A549 treated with Mapracorat at 1 μM for 4 hours (cell line): ENCODE measurements at places on chromosomes 7 and 10. TPM values are rescaled to one million over a fixed set of nuclear protein-coding genes. Genes with fewer than 3 reads are reported as not detected.

Gene AGR2
- 100 to 177 TPM (median 136 TPM) in 5 replicates for total RNA-seq

Gene AKR1B15
- 21.6 to 38.9 TPM (median 35.8 TPM) in 5 replicates for total RNA-seq

Gene BBIP1
- 33.0 to 53.9 TPM (median 35.2 TPM) in 5 replicates for total RNA-seq

Gene LIPM
- not detected in 5 replicates for total RNA-seq

Gene MMD2
- not detected in 5 replicates for total RNA-seq

Gene CTBP2
- total RNA-seq, result 98.8 to 118 TPM (median 114 TPM) in 5 replicates
